ENCODE measurements at places on chromosomes 3 and 15.

DNA sequence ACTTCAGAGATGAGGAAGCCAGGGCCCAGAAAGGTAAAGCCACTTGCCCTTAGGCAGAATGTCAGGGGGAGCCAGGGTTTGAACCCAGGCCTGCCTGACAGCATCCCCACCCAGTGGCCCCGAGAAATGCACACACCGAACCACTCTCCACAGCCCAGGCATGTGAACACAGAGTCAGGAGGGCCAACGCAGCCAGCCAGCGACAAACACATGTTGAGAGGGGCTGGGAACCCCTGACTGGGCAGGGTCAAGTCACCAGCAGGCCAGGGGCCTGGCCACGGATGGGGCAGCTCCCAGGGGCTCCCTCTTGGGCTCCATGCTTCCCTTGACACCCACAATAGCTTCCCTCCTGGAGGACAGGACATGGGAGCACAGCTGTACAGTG is 5.1 kb upstream of the GRIP2 start:
- no peak for DNase-seq

- no peak for DNase-seq
Measured at GRCh38 chr15:67833710-67834511, 5.9 kb downstream of the RNU6-1 start.

- no peak for DNase-seq
Measured at GRCh38 chr15:61807281-61807929, 252.8 kb downstream of the VPS13C start.

GRCh38 chr3:135056084-135056730 is 261.1 kb downstream of the EPHB1 start:
- no peak for DNase-seq

GRCh38 chr3:20403986-20404740 is 218.2 kb upstream of the SGO1 start:
- no peak for DNase-seq

DNA sequence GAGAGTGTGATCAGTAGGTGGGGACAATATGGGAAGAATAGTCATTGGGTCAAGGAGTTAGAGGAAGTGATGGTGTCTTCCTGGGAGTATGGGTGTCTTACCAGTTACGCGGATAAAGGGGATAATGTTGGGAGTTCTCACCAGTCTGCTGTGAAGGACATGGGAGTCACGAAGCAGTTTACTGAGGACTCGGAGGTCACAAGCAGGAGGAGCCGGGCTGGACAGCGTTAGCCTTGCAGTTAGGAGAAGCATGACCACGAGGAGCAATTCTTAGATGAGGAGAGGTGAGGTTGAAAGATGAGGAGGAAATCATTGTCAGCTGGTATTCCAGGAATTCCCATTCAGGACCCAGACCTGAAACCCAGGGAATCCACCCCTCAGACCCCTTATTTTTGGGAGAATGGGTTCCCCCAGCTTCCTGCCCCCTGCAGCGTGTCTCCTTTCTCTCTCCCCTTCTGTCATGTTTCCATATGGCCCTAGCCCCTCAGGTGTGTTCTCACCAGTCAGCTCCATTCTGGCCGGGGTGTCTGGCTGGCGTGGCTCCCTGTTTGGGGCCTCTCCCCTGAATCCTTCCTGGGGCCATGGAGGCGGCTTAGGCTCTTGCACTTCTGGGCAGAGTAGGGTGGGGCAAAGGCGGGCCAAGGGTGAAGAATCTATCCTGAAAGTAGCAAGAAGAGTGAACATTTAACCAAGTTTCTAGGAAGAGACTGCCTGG is 2.1 kb downstream of the THPO start:
- no peak for DNase-seq

DNA sequence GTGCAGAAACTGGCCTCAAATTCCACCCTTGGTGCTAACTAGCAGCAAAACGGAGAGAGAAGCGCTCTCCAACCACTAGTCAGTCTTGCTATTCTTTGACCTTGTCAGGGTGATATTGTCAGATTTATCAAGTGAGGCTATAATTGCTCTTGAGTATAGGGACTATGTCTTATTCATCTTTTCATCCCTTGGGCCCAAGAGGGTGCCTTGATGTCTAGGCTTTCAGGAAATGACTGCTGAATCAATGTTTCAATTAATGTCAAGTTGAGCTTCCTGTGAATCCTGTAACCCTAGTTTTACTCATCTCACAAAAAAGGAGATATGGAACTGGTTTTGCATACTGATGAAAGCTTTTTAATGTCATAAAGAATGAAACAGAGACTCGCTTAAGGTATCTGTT is 701.3 kb downstream of the EDEM1 start:
- DNase-seq: no peak

DNA sequence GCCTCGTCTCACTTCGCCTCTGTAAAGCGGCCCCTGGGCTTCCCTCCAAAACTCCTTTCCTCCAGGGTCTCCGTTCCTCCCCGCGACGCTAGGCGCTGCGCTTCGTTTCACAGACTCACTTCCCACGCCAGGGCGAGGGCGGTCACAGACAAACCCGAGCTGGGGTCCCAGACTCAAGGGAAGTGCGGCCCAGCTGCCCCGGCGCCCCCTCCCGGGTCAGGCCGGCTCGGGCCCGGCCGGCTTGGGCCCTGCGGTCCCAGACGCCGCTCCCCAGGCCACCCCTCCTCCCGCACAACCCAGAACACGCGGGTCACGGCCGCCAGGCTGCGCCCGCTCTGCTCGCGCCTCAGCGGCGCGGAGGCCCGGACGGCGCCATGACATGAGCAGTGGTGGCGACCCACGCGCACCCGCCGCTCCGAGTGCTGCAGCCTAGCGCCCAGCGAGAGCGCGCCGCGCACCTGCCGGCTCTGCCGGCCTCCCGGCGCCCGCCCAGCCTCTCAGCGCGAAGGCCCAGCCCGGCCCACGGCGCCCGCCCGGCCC is 547 bp downstream of the NUP210 start:
- DNase-seq: peak; percentile 33

GRCh38 chr3:25427563-25427941 is 511 bp upstream of the RARB start:
- no peak for DNase-seq

DNA sequence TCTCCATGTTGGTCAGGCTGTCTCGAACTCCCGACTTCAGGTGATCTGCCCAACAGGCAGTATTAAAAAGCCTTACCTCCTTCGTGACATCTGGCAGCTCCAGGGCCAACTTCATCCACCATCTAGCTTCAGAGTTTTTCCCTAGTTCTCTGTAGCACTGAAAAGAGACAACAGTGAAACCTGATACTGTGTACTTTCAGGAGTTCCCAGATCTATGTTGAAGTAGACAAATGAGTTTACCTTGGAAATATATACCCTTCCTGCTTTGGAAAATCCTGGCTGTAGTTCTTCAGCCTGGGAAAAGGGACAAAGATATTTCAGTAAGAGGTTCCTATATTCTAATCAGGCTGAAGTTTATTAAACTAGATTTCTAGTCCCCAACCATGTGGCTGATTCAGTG is 18.0 kb downstream of the RMDN3 start:
- DNase-seq: no peak

DNA sequence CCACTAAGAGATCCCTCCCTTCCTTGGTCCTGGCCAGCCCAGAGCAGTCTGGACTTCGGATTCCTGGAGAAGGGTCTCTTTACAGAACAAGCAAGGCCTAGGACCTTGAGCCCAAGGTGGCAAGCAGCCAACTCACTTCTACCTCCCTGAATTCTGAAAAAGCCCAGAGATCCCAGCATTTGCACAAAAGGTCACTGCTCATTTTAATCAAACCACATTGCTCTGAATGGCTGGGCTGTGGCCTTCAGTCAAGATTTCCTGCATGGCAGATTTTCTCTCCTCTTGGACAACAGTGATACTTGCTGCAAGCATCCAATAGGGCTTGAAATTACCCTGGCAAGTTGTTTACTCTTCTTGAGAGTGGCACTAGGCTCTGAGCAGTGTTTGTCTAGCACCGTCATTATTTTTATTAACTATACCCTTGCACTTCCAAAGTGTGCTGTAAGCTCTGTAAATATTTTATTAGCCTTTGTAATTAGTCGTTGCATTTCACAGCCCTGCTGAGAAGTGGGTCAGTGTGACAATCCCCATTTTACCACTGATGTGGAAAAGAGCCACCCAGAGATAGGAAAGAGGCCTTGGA is 274.7 kb upstream of the CTNNB1 start:
- DNase-seq: no peak

DNA sequence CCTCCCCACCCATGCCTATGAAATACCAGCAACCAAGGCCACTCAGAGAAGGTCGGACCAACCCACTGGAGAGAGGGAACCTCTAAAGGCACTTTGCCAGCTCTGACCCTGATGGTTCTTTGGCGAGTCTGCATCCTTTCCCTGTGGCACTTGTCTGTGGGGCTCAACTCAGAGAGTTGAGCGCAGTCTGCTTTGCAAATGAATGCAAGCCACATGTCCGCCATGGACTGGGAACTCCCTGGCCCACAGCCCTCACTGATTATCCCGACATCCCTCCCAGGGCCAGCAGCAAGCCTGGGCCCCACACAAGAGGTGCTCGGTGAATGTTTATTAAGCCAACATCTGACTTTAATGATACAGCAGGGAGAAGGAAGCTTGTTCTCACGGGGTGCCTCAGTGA is 55.5 kb upstream of the HES1 start:
- DNase-seq: no peak

- no peak for DNase-seq
Measured at GRCh38 chr3:194272221-194272620, 78.9 kb downstream of the CPN2 start.

GRCh38 chr3:12405432-12406272 is 78.6 kb upstream of the TSEN2 start:
- DNase-seq: peak; percentile 99

DNA sequence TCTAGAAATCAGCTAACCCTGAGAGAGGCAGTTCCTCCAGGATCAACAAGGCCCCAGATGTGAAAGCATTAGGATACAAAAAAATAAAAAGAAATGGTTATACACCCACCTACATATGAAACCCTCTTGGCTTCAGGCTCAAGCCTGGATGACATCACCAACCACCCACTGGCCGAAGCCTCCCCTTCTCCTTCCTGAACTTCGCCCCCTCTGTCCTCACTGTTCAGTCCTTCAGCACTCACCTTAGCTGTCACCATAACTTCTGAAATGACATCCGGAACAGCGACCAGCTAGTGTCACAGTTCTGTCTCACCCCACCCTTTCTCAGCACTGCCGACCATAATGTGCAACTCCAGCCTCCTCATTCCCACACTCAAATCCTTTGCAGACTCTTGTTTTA is 98.7 kb downstream of the PLCH1 start:
- DNase-seq: no peak

DNA sequence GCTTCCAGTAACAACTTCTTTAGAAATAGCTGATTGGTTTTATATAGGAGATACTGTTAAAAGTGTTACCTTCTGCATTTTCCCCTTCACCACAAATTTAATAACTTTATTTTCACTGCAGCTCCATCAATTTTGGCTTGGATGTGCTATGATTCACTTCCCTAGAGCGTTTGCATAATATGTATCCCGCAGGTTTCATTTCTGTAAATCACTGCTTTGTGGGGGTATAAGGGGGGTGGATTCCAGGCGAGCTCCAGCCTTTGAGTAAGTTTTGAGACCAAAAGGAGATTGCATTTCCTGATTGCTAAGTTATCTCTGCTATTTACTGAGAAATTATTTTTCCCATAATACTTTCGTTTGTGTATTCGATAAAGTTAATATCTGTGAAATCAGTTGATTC is 232.6 kb downstream of the TBL1XR1 start:
- peak; percentile 66 for DNase-seq

DNA sequence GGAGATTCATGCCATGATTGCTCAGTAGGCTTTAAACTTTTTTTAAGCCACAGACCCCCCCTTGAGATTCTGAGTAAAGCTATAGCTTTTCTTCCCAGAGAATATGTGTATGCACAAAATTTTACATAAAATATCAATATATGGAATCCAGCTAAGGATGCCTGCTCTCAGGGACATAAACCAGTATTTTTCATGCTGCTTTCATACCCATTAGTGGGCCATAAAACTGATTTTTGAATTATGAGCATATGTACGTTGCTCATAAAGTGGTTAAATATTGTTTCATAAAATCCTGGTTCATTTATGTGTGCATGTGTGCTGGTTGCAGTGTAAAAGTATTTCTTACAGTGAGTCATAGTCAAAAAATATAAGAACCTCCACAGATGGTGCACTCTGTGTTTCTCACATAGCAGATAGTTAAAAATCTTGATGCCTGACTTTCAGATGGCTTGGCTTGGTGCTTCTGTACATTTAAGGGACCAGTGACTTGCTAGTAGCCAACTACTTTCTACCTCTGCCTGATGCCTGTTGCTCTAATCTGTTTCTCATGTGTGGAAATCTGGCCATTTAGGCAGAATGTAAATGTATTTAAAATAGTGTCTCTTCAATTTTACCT is 71.9 kb downstream of the ARHGEF26 start:
- no peak for DNase-seq

DNA sequence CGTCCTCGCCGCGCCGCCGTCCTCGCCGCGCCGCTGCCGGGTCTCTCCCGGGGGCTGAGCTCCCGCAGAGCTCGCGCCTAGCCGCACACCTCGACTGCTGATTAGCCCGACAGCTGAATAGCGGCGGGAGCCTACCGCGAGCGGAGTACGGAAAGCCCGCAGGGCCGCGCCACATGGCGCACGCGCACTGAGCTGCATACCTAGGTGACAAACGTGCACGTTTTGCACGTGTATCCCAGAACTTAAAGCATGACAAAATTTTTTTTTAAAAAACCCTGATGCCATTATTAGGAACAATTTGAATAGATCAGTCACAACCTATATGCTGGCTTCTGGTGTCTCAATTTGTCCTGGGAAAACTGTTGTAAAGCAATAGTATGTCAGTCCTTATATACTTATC is at the start of gene GOLGA8A:
TSS of gene GOLGA8A (minus strand) at position 122 of the 400 bp plus-strand sequence. CDS start 48,117 bp downstream, outside the sequence.
- no peak for DNase-seq

- no peak for DNase-seq
Measured at GRCh38 chr3:48894516-48894915, 4.2 kb downstream of the SLC25A20 start.

DNA sequence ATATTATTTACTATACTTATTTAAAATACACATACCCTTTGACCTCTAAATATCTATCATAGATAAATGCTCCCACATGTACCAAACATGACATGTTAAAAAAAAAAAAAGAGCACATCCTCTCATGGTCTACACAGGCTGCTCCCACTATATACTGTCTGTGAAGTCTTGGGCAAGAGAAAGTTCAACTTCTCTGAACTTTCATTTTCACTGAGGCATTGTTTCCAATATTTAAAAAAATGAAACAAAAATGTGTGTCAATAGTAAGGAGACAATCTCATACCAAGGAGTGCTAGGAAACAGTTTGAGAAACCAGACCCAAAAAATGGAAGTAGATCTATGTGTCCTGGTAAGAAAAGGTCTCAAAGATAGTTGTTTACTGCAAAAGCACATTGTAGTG is 29.3 kb downstream of the SLC4A7 start:
- no peak for DNase-seq

Data from NCI-H226 (cell line).